Fibroblast of skin of abdomen (primary cell): ENCODE measurements at places on chromosomes 5 and 9.
A peak's percentile ranks its signal among the peaks of the same experiment; 100 is the strongest.

GRCh38 chr9:123998970-123999621 is 12.5 kb upstream of the LHX2 start:
- no peak for DNase-seq

DNA sequence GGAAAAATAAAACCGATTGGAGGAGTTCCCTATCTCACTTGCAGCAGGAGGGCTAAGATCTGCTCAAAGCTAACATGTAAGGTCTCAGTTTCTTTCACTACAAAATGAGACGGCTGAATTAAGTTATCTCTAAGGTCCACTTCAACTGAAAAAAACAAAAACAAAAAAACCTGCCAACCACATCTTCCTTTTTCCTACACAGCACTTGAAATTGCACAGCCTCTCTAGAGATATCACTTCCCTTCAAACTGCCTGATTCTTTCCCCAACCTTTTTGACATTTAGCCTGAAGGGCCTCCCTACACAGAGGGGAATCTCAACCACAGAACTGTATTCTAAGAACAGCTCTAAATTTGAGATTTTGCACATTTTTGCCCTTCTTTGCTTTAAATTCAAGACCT is 227.9 kb upstream of the TARS1 start:
- DNase-seq: no peak

DNA sequence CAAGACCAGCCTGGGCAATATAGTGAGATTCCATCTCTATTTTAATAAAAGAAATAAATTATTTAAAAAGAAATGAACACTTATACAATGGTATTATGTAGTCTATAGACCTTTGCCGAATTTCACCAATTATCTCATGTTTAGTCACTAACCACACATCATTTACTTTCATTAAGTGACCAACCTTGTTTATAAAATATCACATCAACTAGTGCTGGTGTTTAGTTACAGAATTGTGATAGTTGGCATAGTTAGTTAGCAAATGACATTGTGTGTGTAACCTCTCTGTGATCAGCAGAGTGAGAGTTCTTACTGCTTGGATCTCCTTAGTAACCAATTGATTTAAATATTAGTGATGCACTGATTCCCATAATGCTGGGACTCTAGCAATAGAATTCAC is 71.8 kb downstream of the PRR16 start:
- DNase-seq: no peak

DNA sequence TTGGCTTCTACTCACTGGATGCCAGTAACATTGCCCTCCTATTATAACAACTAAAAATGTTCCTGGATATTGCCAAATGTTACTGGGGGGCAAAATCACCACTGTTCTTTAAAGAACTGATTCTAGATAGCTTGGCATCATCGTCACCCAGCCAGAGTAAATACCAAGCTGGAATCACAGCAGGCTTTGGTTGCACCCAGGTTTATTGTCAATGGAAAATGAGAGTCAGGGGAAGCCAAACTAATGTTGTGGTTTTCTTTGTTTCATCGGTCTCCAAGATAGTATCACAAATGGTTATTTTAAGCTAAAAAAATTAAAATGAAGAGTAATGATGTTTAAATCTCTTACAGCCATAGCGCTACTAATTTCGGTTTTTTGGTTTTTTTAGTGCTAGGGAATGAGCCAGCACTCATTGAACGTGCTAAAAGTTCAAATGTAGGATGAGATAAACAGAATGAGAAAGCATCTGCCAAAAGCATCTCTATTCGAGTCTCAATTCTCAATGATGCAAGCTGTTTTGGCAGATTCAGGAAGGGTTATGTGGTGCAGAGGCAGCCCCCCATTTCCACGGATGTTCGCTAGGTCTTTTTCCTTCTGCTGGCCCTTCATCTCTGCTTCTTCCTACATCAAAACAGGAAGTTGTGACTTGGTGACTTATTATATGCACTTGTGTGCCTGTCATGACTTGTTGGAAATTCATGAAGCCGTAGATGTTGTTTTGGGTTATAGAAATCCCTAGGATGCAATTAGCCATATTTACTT is 558.0 kb downstream of the EBF1 start:
- DNase-seq: no peak

DNA sequence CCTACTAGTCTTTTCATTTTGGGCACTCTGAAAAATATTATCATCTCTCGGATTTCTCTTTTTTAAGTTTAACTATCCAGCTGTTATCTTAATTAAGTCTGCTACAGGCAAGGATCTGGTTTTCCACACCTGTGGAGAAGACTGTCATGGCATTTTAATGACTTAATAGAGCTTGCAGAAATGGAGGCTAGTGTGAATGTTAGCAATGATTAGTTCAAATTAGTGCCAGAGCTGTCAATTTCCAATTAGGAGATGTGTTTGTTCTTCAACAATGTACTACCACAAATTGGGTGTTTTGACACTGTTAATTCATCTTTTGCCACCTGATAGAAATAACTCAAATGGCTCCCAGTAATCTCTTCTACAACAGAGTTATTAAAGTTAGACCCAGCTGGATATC is 2023.0 kb upstream of the CDH9 start:
- DNase-seq: no peak

DNA sequence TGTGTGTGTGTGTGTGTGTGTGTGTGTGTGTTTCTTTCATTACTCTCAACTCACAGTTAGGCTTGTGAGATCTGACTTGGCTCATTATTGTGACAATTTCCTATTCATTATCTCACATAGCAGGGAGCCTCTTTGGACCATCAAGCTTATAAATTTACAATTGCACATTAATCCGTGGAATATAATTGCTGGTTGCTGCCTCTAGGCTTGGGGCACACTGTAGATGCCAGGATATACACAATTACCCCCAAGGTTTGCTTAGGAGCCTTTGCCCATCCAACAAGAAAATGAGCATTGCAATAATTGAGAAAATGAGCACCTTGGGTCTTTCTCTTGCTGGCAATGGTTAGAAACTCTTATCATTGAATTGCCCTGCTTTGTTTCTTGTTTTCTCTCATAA is 161.6 kb upstream of the DMRTA1 start:
- DNase-seq: no peak

GRCh38 chr5:68273717-68274409 is 58.3 kb downstream of the PIK3R1 start:
- no peak for DNase-seq

- no peak for DNase-seq
Observed at GRCh38 chr5:148491015-148491792, 107.4 kb downstream of the FBXO38 start.

DNA sequence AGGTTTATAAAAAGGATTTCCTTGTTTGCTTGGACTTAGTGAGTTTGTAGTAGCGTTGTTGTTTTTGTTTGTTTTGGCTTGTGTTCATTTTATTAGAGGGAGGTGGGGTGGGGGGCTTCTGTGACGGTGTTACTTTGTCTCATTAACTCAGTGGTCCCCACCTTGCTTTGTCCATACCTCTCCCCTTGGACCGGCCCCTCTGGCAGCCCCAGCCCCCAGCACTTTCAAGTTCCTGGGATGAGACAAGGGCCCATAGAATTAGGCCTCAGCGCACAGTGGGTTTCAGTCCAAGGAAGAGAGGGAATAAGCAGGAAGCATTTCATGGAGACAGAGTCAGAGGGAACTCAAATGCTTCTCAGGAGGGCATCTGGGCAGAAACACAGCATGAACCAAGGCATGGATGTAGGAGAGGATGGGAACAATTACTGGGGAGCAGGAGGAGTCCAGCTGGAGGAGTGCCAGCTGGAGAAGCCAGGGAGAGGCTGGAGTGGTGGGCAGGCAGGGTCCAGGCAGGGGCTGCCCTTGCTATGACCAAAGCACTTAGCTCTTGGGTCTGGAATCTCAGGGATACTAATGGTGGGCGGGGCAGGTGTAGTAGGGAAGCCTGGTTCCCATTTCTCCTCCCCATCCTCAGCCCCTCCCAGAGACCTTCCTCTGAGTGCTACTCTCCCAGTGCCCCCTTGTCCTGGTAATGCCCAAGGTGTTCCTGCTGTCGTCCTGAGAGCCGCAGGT is 23.5 kb upstream of the ENHO start:
- no peak for DNase-seq

GRCh38 chr5:41883243-41883642 is 13.0 kb upstream of the OXCT1 start:
- no peak for DNase-seq

DNA sequence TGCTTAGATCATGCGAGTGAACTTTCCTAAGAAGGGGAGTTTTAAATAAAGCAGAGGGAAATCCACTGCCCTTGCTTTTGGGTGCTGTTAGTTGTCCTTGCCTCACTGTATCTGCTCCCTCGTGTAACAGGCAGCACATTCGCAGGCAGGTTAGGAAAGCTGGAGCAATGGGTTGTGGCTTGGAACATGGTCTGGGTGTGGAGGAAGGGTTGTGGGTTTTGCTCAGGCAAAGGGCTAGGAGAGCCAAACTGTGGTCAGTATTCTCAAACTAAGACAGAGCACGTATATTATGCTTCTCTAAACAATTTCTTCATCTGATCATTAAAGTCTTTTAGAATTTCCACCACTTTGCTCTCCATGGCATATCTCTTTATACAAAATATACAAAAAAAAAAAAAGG is 135.7 kb downstream of the FANCC start:
- no peak for DNase-seq

GRCh38 chr9:111926421-111926875 is 29.8 kb downstream of the UGCG start:
- peak; percentile 90 for DNase-seq

DNA sequence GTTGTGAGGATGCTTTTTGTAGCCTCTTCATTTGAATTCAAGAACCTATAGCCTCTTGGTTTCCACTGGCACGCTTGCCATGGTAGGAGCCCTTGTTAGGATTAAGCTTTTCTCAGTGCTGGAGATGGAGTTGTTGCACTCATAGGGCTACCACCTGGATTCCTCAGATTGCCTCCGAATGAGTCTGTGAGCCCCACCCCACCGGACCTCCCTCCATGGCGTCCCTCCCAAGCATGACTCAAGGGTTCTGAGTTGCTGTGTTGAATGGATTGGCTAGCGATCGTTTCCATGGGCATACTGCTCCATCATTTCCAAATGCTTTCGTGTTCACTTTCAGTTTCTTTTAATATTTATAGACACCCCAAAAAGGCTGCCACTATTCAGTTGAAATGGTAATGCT is 69.9 kb downstream of the DAPK1 start:
- DNase-seq: no peak

- DNase-seq: no peak
Observed at GRCh38 chr5:174547814-174548213, 176.6 kb upstream of the MSX2 start.

DNA sequence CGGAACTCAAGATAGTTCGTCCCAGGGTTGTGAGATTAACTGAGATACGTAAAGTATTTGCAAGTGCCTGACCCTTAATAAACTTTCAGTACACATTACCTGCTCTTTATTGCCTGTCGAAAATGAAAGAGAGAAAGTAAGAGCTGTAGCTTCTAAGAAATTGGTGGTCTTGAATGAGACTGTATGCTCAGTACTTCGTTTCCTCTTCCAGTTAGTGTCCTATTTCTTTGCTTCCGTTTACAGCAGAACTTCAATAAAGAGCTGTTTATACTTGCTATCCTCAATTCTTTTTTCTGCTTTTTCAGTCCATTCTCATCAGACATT is 534 bp downstream of the SRFBP1 start:
- DNase-seq: no peak

- no peak for DNase-seq
Observed at GRCh38 chr9:33185858-33186257, 18.7 kb upstream of the B4GALT1 start.

GRCh38 chr9:92328225-92328624 is 2.5 kb downstream of the CENPP start:
- peak; percentile 65 for DNase-seq

GRCh38 chr5:74974451-74975091 is 77.8 kb downstream of the GCNT4 start:
- no peak for DNase-seq

DNA sequence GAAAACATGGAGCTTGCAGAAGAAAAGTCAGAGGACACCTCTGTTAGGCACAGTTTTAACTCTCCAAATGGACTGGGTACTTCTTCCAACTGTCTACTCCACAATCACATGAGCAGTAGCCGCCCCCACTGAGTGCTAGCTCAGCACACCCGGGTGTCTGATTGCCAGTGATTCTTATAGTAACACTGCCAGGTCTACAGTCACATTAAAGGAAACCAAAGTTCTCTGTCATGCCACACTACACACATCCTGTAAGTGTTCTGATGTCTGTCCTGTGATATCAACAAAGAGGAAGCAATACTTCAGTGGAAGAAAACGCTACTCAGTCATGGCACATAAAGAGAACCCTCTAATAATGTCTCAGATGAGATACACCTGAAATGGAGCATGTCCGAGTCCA is at the start of gene HAVCR2:
Gene HAVCR2, minus strand, starts transcription at position 69 of the 400 bp plus-strand sequence. Its CDS starts 61 bp downstream, at position 8.
- no peak for DNase-seq

DNA sequence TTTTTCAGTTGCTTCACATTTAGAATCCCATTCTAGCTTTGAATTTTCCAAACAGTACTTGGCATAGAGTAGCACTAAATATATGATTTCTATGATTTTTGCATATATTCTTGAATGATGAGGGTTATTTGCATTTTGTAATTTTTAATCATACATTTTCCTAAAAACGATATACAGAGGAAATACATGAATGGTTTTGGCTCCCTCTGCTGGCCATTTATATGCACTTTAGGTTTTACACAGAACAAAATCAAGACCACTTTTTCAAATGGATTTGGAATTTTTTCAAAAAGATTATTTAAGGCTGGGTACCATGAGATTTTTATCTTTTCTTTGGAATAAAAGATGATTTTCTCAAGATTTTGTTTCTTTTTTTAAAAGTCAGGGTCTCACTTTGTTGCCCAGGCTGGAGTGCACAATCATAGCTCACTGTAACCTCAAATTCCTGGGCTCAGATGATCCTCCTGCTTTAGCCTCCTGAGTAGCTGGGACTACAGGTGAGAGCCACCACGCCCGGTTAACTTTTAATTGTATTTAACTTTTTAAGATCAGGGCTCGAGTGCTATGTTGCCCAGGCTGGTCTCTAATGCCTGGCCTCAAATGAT is 16.7 kb upstream of the COMMD10 start:
- peak; percentile 55 for DNase-seq

GRCh38 chr5:139454568-139455290 is 7.8 kb downstream of the ECSCR start:
- DNase-seq: no peak

DNA sequence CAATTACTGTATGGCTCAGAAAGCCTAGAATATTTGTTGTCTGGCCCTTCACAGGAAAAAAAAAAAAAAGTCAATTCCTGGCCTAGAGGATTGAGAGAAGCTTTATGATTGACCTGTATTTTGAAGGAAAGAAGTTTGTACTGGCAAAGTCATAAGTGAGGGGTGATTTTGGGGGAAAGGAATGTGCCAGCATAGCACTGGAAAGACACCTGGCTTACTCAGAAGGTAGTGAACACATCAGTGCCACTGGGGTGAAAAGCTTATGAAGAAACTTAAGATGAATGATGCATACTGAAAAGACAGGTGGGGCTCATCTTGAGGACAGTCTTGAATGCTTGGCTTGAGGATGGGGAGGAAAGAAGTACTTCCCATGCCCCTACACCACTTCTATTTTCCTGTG is 127.9 kb upstream of the RASA1 start:
- no peak for DNase-seq

- no peak for DNase-seq
Observed at GRCh38 chr9:72807765-72808445, 144.9 kb downstream of the ALDH1A1 start.

DNA sequence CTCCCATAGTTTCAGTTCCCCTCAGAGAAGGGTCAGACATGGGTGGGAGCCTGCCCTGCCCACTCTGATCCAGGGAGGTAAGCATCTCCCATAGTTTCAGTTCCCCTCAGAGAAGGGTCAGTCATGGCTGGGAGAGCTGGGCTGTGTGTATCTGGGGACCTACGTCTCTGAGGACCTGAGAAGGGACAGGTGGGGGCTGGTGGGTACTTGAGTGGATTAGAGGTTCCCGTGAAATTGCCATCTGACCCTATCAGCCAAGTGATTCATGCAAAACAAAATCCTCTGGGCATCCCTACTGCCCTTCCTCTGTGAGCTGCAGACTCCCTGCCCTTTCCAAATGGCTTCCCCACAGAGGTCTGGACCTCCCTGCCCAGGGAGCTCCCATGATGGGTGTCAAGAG is 3.9 kb downstream of the ENHO start:
- no peak for DNase-seq
